Gastroesophageal sphincter (tissue), 4 donors: ENCODE measurements at places on chromosomes 12 and 14. TPM values are rescaled to one million over a fixed set of nuclear protein-coding genes. Genes with fewer than 3 reads are reported as not detected.

Gene FOXN4
- total RNA-seq = not detected

Gene VDR
- total RNA-seq = 5.5 TPM

Gene TBX5
- 38.8 TPM for total RNA-seq

Gene RERG
- 24.9 TPM for total RNA-seq

Gene FIGNL2
- total RNA-seq = 0.16 TPM

DNA sequence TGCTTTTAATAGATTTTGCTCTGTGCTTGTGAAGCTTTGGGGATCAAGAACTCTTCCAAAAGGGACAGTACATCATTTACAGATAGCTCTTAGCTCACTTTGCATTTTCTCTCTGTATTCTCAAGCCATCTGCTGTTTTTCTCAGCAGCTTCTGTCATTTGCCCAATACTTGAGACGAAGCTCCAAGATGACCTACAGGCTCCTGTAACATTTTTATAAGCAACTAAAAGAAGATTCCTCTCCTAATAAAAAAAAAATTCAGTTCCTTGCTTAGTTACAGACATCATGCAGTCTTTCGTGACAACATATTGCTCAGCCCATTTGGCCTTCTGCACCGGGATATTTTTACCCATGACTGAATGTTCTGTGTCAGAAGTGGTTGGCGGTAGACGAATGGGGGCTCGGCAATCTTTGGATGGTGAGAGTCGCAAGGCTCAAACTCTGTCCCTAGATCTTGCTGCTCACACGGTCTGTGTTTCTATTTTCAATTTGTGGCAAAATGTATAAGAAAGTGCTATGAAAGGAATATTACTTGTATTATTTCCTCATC is 215.6 kb downstream of the FSCB start:
- H3K4me1 ChIP-seq = no peaks in the 10 kb centered on the region
- no peaks in the 10 kb centered on the region for H3K36me3 ChIP-seq
- H3K27me3 ChIP-seq = no peaks in the 10 kb centered on the region
- no peak overlapping the region for H3K27ac ChIP-seq

DNA sequence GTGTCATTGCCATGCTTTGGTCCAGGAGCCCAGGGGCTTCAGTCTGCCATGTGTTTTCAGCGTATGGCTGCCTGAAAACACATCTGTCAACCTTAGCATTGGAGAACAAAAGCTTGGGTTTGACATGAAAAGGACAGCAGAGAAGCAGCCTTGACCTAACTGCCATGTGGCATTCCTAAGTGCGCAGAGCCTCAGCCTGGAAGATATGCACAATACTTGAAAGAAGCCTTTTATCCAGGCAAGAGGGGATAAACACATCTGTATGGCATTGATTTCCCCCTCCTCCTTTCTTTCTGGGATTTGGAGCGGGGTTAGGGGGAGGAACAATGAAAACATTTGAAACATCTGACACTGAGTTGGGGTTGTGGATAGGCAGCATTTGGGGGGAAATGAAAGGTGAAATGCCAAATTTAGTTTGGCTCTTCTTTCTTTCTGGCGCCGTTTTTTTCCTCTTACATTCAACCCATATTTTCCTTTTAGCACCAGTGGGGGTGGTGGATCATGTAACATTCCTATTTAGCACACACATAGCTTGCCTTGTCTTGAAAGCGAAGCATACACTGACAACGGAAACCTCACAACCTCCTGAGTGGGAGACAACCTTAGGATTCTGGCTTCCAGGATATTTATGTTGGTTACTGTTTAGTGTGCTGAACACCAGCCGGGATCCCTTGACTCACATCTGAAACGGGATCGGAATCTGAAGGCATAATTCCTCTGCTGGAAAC is 177.0 kb downstream of the C12orf75 start:
- no peak for ATAC-seq
- H3K4me1 ChIP-seq = no peaks in the 10 kb centered on the region
- H3K36me3 ChIP-seq = no peaks in the 10 kb centered on the region
- H3K27me3 ChIP-seq = peaks cover 9% of the 10 kb centered on the region

DNA sequence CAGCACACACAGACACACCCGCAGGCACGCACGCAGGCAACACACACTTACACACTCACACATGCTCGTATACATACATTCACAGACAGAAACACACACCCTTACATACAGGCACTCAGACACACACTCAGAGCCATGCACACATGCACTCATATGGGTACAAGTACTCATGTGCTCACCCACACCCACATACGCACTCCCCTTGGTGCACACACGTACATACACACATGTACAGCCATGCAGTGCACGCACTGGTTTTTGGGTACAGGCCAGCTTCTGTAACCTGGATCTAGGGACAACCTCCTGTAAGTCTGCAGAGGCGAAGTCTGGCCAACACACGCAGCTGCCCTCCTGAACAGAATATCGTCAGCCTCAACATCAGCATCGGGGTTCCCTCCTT is 221.3 kb upstream of the RTL1 start:
- no peaks in the 10 kb centered on the region for H3K4me1 ChIP-seq
- H3K27ac ChIP-seq = no peak overlapping the region
- no peaks in the 10 kb centered on the region for H3K36me3 ChIP-seq
- ATAC-seq = no peak
- no peak overlapping the region for H3K4me3 ChIP-seq
- H3K27me3 ChIP-seq = peaks cover 36% of the 10 kb centered on the region

GRCh38 chr12:123109319-123109772 is 41.5 kb downstream of the PITPNM2 start:
- no peaks in the 10 kb centered on the region for H3K27me3 ChIP-seq
- H3K4me1 ChIP-seq = peaks cover 85% of the 10 kb centered on the region
- no peak overlapping the region for H3K27ac ChIP-seq

DNA sequence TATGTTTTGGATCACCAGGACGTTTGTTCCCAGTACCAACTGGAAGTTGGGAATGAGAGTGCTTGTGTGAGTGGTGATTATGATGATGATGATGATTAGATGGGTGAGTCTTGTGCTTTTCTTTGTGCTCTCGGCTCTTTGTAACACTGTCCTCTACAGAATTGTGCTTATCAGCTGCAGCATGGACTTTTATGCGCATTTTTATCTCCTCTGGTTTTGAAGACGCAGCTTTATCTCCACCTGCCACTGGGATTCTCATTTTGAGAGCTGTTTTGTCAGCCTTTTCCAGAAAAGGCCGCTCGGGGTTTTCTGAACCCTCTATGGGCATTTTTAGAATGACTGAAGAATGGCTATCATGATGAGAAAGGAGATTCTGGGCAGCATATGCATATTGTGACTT is 11.5 kb upstream of the KANSL2 start:
- no peak for ATAC-seq
- H3K27me3 ChIP-seq = no peaks in the 10 kb centered on the region
- no peak overlapping the region for H3K27ac ChIP-seq
- no peaks in the 10 kb centered on the region for H3K4me1 ChIP-seq

GRCh38 chr12:47896022-47896421 is 8.8 kb downstream of the VDR start:
- no peak for ATAC-seq
- H3K36me3 ChIP-seq = no peaks in the 10 kb centered on the region
- no peaks in the 10 kb centered on the region for H3K4me1 ChIP-seq
